ENCODE measurements at places on chromosomes 4 and X. TPM values are rescaled to one million over a fixed set of nuclear protein-coding genes. Genes with fewer than 3 reads are reported as not detected.

Gene LDOC1
- total RNA-seq = 7.1 TPM

Gene KDR
- not detected for total RNA-seq

Gene MAML3
- total RNA-seq = 1.0 TPM

Gene DUSP21
- total RNA-seq = not detected

Gene BEX1
- 0.46 TPM for total RNA-seq

Gene RAB39B
- 13.4 TPM for total RNA-seq

- DNase-seq = no peak
These were observed 109.4 kb downstream of the DLG3 start for GRCh38 chrX:70554081-70554480.

DNA sequence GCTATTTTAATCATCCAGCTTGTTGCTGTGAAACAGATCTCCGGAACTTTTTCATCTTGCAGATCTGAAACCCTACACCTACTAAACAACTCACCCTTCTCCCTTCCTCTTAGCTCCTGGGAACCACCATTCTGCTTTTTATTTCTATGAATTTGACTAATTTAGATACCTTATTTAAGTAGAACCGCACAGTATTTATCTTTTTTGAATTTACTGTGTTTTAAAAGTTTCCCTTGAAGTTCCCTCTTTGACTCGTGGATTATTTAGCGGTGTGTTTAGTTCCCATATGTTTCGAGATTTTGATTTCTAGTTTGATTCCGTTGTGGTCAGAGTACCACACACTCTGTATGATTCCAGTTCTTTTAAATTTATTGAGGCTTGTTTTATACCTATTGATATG lies 44.6 kb downstream of the EIF2S3 start:
- no peak for DNase-seq

DNA sequence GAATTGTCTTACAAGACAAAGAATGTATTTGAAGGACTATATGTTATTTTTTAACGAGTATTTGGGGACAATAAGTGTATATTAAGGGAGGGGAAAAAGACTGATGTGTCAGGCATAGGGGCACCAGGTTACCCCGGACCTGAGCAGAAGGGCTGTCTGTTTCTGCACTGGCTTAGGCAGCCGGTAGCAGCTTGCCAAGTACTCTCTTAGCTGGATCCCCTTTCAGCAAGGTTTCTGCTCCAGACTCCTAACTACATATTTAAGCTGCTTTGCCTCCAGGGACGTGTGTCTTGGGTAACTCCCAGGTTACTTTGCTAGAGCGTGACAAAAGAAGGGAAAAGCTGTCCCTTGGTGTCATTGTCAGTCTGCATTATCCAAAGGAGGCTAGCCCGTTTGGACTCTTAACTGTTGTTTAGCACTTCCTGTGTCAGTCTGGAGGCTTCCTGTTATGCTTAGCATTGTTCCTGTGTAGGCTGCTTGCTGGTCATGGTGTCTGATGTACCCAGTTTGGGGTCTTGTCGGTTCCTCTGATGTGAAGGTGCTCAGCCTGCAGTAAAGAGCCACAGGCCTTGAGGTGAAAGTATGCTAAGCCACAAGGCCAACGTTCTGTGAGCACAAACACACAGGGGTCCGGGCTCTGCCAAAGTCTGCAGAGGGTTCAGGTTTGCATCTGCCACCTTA lies 11.6 kb downstream of the CXCR3 start:
- DNase-seq = no peak

- DNase-seq = no peak
These were observed 129.8 kb downstream of the ATXN3L start for GRCh38 chrX:13190051-13190450.

DNA sequence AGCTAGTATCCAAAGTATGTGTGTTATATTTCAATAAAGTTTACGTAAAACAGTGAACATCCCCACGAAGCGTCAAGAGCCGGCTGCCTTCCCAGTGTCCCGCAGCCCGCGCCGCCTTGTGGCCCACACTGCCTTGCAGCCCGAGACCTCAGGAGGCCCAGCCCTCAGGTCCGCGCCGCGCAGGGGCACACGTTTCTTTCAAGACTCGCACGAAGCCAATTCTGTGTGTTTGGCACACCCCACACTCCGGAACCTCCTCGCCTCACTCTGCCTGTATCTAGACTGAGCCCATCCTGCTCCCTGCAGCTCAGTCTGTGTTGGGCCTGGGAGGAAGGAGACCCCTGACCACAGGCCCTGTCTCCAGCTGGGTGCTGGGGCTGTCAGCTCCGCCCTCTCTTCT lies 5.8 kb downstream of the LRPAP1 start:
- DNase-seq = no peak

DNA sequence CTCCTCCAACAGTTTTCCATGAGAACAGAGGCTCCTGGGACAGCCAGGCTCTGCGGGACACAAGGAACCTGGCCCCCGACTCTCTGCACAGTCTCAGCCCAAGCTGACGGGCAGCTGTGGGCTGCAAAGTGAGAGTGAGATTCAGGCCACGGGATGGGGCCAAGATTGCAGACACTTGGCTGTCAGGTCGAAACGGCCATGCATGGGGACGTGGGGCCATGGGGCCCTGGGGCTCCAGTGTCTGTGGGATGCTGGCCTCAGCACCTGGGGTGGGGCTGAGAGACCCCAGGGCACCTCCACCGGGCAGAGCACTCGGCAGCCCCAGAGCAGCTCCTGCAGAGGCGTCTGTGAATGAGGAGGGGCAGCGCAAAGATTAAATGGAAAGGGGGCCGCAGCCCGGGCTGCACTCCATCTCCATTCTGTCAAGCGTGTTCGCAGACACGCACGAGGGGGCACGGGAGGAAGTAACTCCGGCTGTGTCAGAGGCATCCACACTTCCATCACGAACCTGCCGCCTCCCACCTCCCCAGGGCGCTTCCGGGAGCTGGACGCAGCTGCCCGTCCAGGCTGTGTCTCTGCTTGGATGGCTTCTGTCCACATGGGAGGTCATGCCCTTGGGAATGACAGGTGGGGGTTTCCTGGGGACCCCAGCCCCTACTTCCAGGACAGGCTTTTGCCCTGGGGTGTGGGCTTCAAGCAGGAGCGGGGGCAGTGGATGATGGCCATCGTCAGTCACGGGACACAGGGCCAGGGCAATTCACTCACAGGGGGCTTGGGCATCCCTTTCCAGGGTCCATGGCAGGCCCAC lies 82.8 kb upstream of the NKX1-1 start:
- DNase-seq = peak; percentile 34

DNA sequence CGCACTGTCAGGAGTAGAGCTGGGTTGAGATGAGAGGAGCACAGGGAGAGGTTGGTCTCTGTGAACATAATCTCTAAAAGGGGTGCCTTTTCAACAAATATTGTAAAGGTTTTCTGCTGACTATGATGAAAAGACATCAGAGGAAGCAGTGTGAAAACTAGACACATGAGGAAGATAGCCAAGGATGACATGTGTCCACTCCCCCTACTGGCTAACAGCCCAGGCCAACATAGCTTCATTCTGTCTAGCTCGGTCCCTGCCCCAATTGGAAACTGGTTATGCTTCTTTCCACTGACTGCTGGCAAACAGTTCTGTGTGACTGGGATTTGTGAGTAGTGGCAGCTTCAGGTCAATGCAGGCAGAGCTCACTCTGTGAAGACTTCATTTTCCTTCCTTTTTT lies 115.4 kb upstream of the ESX1 start:
- no peak for DNase-seq

DNA sequence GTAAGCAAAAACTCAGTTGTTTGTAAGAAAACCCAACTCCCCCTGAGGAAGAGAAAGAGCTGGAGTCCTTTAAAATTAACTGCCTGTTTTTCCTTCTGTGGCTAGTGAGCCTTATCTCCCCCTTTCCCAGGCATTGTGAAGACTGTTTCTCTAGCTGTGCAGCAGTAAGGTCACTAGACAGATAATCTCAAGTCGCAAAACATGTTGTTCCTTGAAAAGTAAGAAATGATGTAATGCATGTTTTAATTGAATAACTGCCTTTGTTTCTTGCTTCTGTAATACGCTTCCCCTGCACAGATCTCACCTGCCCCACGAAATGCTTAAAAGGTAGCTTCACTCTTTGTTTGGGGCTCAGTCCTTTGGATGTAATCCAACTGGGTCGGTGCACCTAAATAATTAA lies 5.8 kb upstream of the GAGE12J start:
- no peak for DNase-seq

GRCh38 chr4:82620126-82620735 lies 58.4 kb upstream of the TMEM150C start:
- no peak for DNase-seq

DNA sequence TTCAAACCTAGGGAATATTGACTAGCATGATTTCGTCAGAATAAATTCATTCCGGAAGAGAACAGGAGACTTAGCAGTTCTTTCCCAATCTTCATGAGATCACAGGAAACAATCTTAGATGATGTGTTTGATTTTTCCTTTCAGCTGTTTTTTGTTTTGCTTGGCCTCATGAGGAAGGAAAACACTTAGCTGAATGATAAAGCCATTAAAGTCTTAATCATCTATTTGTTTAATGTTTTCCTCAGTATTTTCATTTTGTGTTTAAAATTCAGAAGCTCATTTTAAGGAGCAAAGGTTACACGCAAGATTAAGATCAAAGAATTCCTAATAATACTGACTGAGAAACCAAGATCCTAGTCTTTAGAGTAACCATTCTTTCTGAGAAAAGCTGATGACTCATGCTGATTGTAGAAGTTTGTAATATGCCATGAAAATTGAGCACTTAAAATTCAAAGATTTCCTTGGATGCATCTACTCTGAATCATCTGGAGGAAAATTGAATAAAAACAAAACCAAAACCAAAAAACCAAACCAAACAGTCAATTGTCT lies 15.4 kb upstream of the TBC1D19 start:
- DNase-seq = no peak

- DNase-seq = no peak
These were observed 658.7 kb upstream of the EPHA5 start for GRCh38 chr4:66328803-66329574.

All from activated naive CD4-positive, alpha-beta T cell treated with anti-CD3 and anti-CD28 coated beads, Interleukin-2, amount 50 U/mL, for 72 hours (primary cell).